ENCODE measurements at places on chromosomes 5 and 9.

DNA sequence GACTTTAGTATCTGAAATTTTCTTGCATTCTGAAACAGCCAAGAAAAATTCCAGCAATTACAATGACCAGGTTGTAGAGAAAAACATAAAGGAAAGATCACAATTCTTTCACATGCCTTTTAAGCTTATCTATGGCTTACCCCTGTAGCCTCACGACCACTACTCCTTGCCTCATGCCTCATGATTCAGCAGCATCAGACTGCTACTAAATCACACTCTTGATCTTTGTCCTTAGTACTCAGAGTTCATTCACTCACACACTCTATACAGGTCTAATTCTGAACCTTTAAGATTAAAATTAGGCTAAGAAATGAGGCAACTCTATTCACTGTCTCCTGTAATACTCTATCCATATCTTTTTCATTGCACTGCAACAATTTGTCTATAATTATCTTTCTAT, 415.1 kb downstream of the MLLT3 start:
- DNase-seq, result no peak

- no peak for DNase-seq
Measured at GRCh38 chr5:100828898-100829356, 74.2 kb downstream of the ST8SIA4 start.

GRCh38 chr5:87400305-87400899, 12.3 kb downstream of the CCNH start:
- DNase-seq, result no peak

GRCh38 chr5:113203916-113204315, 227.3 kb downstream of the DCP2 start:
- no peak for DNase-seq

GRCh38 chr5:2514484-2514883, 237.0 kb downstream of the IRX2 start:
- no peak for DNase-seq

DNA sequence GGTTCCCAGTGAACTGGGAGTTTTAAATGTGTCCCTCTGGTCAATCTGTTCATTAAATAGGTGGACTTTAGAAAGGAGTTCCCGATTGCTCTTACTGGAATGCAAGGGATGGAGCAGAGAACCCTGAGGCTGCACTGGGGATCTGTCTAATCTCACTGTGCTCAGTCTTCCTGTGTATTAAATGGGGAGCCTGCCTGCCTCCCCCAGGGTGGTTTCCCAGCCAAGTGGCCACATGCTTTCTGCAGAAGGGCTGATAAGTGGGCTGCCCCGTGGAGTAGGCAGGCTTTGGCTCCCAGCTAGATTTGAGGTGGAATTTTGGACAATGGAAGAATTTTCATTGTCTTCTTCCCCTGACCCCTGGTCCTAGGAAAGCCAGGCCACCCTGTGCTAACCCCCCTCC, 14.0 kb upstream of the PHYHD1 start:
- DNase-seq, result no peak

DNA sequence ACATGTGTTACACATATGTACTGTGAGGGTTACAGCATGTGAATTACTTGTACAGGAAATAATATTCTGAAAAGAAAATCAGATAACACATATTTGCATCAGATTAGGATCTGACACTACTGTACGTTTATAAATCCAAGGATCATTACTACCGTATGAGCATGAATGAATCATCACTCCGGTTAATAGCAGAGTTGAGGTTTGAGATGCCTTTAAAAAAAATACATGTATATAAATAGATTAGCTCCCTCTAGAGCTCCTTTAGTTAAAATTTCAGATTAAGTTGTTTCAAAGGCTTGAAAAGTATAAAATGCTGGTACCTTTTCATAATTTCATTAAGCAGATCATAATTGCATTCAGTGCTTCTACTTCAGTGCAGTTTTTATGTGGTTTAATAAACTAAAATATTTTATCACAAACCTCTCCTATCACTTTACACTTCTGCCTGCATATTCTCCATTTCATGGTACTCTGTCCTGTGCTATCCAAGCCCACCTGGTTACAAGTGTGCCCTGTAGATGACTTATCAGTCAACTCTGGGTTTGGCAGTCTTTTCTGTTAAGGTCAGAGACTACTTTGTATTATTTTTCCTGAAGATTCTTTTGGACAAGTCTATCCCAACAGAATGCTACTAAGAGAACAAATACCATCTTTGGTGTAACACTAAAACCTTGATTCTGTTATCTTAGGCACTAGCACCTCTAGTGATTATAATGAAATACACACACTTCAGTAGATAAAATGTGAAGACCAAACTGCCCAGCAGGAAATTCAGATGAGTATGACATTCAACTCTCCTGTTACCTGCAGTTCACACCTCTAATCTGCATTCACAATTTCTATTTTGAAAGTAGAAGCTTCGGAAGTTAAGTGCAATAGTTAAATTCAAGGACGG, 48.0 kb upstream of the POU5F2 start:
- no peak for DNase-seq

GRCh38 chr5:174514983-174515394, 209.4 kb upstream of the MSX2 start:
- DNase-seq, result no peak

DNA sequence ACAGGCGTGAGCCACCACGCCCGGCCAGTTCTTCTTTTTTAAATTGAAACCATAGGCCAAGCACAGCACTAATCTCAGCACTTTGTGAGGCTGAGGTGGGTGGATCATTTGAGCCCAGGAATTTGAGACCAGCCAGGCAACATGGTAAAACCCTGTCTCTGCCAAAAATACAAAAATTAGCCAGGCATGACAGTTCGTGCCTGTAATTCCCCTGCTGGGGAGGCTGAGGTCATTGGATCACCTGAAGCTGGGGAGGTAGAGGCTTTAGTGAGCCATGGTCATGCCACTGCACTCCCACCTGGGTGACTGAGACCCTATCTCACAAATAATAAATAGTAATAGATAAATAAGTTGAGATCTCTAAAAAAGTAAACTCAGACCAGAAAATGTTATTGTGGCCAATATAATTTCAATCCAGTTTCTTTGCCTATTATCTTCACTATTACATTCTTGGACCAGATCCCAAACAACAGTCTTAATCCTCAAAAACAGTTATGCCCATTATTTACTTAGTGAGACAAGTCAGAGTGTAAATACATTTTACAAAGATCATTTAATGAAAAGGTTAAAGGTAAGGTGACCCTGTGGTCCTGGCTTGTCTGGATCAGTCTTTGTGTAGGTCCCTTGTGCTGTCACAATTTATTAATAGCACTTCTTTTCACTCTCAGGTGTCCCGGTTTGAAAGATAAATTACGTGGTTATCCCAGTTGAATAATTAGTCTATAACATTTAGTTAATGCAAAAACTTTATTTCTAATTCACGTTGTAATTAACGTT, 53.6 kb downstream of the RAB24 start:
- DNase-seq, result no peak

GRCh38 chr5:40615586-40616170, 64.0 kb upstream of the PTGER4 start:
- no peak for DNase-seq

DNA sequence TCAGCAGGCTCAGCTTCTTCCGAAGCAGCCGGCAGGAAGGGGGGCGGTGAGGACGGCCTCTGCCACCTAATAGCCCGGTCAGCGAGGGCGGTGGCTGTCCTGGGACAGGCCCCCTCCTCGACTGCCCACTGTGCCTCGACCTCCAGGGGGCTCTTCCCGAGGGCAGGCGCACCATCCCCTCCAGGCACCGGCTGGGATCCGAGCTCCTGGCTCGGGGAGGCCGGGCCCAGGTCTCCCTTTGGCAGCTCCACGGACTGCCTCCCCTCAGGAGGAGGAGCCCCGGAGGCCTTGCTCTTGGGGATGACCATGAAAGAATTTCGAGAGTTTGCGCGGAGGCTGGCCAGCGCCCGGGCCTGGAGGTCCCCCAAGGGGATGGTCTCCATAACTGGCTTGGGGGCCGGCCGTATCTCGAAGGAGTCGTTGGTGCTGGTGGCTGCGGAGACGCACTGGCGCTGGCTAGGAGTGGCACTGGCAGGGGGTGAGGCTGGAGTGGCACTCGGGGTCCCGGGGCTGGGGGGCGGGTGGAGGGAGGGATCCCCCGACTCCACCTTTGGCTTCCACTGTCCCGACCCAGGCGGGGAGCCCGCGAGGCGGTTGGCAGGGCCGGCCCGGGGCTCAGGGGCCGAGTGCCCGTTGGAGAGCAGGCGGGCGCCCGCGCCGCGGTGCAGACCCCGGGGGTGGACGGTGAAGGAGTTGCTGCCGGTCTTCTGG, 975 bp downstream of the TPRN start:
- DNase-seq, result no peak

DNA sequence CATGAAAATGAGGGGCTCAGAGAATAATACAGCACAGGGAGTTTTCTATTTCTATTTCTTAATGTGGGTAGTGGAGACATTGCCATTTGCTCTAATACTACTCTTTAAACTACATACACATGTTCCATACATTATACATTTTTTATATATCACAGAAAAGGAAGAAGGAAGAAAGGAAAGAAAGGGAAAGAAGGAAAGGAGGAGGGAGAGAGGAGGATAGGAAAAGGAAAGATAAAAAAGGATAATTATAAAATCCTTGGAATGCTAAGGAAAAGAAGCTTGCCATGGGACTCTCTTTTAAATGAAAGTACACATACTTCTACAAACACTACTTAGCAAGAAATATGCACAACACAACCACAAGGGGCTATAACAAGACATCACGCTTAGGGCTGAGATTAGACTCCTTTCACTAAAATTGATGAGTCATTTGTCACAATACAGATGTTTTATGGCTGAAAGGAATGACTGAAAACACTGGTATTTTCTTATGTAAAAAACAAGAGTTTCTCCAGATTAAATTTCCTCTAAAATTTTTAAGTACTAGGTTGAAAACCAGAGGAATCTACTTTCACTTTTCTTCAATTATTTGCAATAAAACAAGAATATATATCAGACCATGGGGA, 219.8 kb downstream of the ARL15 start:
- no peak for DNase-seq

DNA sequence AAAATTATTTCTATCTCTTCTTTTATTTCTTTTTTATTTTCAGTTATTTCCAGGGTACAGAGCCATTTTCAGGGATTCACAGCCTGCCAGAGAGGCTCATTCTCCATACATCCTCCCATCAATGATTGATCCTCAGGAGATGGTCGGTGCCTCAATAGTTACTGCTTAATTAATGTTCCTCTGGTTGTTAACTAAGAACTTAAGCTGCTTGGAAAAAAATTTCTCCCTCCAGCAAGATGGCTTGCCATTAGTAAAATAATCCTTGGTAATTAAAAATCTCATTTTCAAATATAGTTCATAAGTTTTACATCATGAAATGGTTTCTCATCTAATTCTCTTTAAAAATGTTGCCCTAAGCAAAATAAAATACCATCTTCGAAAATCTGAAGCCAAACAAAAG, 20.0 kb downstream of the MARCHF11 start:
- no peak for DNase-seq

DNA sequence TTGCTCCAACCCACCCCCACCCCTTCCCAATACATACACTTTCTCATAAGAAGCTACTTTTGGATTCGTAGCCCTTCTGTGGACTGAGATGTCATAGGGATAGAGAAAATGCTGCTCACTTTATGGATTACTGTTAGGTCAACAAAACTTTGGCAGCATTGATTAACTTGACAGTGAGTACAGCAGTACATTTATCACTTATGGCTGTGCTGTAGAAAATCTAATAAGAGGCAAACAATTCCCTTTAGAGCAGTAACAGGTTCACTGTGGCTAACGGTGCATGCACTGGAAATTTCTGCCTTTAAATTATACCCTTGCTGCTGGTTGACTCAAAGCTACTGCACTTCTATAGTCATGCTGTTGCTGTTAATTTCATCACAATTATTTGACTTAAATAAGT, 59.2 kb downstream of the PPIC start:
- no peak for DNase-seq

DNA sequence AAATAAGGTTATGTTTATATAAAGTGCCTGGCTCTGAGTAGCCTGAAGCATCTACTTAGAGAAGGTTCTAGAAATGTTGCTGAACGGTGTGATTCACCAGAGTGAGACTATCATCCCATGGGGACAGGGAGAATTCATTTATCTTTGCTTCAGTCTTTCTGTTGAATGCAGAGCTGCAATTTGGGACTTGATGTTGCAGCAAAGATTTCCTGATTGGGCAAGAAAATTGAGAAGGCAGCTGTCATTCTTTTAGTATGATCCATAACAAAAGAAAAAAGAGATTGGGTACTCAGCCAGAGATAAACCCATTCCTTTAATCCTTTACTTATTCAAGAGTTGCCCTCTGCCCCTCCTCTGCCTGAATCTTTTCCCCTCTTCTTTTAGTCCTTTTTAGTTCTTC, 456.3 kb upstream of the WWC1 start:
- no peak for DNase-seq

- DNase-seq, result no peak
Measured at GRCh38 chr5:154993461-154993860, 20.1 kb upstream of the KIF4B start.

- DNase-seq, result no peak
Measured at GRCh38 chr5:59725392-59725767, 168.1 kb downstream of the PDE4D start.

- no peak for DNase-seq
Measured at GRCh38 chr9:132142924-132143323, 18.9 kb upstream of the NTNG2 start.

DNA sequence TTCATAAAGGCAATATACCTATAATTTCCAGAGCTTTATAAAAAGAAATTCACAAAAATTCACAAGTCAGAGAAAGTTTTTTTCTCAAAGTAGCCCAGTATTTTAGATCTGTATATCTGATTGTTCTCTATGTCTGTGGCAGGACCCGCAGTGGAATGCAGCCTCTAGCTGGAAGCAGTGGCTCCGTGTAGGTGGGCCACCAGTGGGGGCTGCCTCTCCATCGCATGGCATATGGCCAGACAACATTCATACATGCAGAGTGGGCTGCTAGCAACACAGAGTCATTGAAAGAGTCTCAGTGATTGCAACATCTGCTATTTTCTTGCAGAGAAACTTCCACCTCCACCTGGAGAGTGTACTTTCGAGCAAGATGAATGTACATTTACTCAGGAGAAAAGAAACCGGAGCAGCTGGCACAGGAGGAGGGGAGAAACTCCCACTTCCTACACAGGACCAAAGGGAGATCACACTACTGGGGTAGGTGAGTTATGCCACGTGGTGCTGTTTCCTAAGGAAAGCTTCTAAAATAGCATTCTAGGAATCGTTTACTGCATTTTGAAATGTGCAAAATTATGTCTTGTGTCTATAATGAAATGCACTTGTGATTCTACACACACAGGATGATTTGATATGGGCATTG, 88.5 kb upstream of the SMC5 start:
- DNase-seq, result no peak

DNA sequence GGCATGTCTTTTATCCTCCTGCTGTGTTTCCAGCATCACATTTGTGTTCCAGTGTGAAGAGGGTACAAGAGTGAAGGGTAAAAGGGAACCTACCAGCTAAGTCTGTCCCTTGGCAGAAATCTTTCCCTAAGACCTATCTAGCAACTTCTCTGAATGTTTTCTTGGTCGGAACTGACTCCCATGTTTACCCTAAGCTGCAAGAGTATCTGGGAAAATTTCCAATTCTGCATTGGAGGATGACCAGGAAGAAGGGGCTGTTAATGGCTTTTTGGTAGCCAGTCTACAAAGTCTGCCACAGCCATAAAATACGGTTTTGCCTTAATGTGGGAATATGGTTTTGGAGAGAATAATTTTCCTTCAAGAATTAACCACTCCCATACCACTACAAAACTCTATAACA, 75.1 kb downstream of the MAST4 start:
- DNase-seq, result no peak

Measured in activated T-cell treated with anti-CD3 and anti-CD28 coated beads for 4 hours (primary cell).